ENCODE measurements at places on chromosomes 3 and 15. TPM values are rescaled to one million over a fixed set of nuclear protein-coding genes. Genes with fewer than 3 reads are reported as not detected.

The CHL1 gene
- not detected for total RNA-seq

The ARL6IP5 gene
- total RNA-seq = 50.0 TPM

The OXTR gene
- total RNA-seq = 0.63 TPM

The PHLDB2 gene
- 109 TPM for total RNA-seq

The SLC9C1 gene
- total RNA-seq = not detected

The SLMAP gene
- 77.9 TPM for total RNA-seq
